ENCODE measurements at places on chromosomes 11 and 22.

DNA sequence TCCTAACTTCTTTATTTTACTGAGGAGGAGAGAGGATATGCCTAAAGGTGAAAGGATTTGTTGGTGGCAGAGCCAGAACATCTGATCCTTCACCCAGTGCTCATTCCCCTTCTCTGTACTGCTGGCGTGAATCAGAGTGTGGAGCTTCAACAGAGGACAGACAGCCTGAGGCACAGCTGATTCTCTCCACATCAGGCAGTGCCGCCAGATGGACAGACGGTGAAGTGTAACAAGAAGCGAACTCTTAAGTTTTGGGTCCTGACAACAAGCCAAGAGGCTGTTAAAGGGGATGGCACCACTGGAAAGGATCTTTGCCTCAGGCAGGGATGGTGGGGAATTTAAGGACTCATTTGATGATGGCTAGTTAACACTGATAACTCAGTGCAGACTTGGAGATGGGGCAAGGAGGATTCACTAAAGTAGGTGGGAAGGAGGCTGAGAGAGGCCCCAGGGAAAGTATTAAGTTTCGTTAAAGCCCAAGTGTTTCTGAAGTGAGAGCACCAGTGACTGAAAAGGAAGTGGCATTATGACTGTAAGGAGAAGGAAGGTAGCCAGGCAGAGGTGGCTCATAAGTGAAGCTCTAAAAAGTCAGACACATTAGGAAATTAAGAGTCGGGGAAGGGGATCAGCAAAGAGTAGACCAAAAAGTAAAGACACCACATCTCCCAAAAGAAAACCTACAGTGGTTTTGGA, 81.3 kb downstream of the CLPB start:
- peak; percentile 26 for DNase-seq

- DNase-seq: no peak
These were observed 21.9 kb downstream of the PRR5L start for GRCh38 chr11:36317992-36318391.

- peak; percentile 72 for DNase-seq
These were observed 41.4 kb upstream of the ZBED5 start for GRCh38 chr11:10899121-10899830.

DNA sequence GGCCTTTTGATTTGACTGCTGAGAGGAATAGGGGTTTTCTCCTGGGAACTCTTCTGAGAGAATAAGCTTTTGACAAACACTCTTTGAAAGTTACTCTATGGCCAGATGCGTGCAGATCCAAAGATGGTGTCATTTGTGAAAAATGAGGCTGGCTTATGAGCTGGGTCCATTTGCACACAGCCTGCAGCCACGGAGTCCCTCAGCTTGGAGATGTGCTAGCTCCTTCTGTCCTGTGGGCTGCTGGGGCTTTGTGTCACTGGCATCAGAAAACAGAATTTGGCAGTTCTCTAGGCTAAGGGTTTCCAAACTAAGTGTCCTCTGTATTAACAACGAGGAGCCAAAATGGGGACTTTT, 702.4 kb downstream of the NTM start:
- no peak for DNase-seq

GRCh38 chr11:1459764-1460395, 26.7 kb downstream of the MOB2 start:
- DNase-seq: no peak

DNA sequence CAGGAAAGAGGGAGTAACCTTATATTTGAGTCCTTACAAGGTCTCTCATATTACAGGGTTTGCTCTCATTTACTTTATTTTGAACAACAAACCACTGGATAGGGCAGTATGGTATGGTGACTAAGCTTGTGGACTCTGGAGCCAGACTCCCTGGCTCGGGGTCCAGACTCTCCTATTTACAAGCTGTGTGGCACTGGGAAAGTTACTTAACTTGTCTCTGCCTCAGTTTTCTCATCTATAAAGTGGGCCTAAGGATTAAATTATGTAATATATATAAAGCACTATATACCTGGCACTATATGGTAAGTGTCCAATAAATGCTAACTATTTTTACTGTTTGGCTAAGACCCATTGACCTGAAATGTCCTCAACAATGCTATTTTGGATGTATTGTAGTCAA, 1.7 kb upstream of the DCHS1 start:
- DNase-seq: no peak

- DNase-seq: no peak
These were observed 75.9 kb upstream of the NUP50 start for GRCh38 chr22:45087802-45088201.

DNA sequence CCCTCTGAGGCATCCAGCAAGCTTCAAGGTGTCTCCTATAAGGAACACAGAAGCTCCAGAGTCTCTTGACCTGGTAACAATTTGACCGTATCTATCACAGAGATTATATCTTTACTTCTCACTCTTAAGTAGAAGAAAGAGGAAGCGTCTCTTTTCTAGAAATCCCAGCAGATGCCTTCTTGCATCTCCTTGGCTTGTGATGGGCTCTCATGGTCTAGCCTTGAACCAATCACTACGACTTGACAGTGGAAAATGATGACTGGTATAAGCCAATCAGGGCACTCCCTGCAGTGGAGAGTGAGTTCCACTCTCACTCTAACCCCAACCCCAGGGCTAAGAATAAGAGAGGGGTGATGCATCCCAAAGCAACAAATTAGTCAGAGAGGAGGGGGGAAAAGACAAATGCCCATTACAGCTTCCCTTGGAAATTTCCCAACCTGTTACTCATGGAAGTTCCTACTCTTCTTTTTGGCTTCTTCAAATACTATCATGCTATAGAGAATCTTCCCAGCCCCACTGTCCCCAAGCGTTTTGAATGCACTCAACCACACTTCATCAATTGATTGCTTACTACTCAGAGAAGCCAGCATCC, 293.5 kb downstream of the MN1 start:
- DNase-seq: no peak

DNA sequence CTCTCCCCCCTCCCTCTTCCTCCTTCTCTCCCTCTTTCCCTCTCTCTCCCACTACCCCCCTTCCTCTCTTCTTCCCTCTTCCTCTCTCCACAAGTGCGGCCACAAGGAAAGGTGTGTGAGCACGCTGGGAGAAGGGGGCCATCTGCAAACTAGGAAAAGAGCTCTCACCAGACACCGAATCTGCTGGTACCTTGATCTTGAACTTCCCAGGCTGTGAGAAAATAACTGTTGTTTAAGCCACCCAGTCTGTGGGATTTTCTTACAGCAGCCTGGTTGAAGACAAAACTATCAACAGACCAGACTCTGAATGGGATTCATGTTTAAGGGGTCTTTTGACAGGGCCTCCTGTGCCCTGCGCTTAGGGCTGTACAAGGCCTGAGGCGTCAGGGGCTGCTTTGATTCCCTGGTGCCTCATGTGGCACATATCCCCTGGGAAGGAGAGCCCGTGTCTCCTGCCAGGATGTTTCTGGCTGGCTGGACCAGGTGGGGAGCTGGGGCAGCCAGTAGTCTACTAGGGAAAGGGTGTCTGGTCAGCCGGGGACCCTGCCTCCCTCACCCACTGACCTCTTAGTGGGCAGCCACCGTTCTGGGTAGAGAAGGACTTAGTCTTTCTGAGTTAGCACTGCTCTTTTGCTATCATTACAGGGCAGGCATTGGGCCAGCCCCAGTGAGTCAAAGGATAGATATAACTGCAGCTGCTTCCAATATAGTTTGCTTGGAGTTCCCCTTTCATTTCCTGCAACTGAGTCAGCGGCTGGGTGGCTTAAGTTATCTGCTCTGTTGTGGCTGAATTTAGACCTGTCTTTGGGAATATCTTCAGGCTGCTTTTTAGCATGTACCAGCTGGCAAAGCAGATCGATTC, 6.2 kb downstream of the PANX1 start:
- no peak for DNase-seq

DNA sequence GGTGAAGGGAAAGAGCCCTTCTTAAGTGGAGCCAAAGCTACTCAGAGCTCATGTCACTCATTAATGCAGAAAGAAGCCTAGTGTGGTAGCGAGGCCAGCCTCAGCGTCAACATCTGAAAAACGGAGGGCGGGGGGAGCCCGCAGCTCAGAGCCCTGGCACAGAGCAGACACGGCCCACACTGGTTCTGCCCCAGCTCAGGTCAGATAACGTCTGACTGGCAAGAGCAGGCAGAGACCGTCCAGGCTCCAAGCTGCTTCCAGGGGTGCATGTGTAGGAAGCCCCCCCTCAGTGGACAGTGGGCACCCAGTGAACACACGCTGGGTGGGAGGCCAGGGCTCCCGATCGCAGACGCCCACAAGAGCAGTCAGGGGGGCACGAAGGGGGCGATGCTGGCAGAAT, 100.8 kb downstream of the SHANK2 start:
- DNase-seq: no peak
